ENCODE measurements at places on chromosomes 7 and 10.

DNA sequence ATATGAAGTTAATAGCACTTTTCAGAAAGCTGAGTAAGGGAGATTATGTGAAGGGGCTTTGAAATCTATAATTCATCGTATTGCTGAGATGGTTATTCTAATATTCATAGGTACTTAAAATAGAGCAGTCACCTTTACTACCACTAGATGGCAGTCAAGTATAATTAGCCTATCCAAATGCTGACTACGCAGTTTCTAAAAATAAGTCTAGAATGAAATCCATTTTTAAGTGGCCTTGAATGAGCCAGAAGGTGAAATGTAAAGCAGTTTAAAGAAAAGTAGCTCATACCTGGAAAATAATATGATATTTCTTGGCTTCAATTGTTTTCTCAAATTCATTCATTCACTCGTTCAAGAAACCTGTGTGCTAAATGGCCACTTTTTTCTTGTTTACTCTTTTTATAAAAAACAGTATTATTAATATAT lies 1277.1 kb downstream of the GATA3 start:
- no peak for DNase-seq
- no peak overlapping the region for H3K27ac ChIP-seq
- no peaks in the 10 kb centered on the region for H3K36me3 ChIP-seq
- H3K4me1 ChIP-seq = no peaks in the 10 kb centered on the region

GRCh38 chr7:27501001-27501400 lies 161.7 kb downstream of the HIBADH start:
- H3K4me1 ChIP-seq = no peaks in the 10 kb centered on the region
- H3K36me3 ChIP-seq = no peaks in the 10 kb centered on the region
- DNase-seq = no peak
- H3K4me3 ChIP-seq = peak overlapping the region; percentile 16

- DNase-seq = no peak
- no peaks in the 10 kb centered on the region for H3K27me3 ChIP-seq
- no peak overlapping the region for H3K4me3 ChIP-seq
- no peak overlapping the region for H3K27ac ChIP-seq
Observed at GRCh38 chr10:66629996-66630395, 295.8 kb upstream of the LRRTM3 start.

GRCh38 chr7:32658467-32658869 lies 163.2 kb downstream of the AVL9 start:
- H3K4me3 ChIP-seq = no peak overlapping the region
- H3K27ac ChIP-seq = no peak overlapping the region
- no peaks in the 10 kb centered on the region for H3K4me1 ChIP-seq
- DNase-seq = no peak
- no peaks in the 10 kb centered on the region for H3K36me3 ChIP-seq

GRCh38 chr10:119595134-119595675 lies 1.6 kb downstream of the TIAL1 start:
- DNase-seq = no peak
- peak overlapping the region; percentile 96 for H3K4me3 ChIP-seq
- peak overlapping the region; percentile 98 for H3K27ac ChIP-seq
- H3K4me1 ChIP-seq = peaks cover 50% of the 10 kb centered on the region
- H3K27me3 ChIP-seq = no peaks in the 10 kb centered on the region

GRCh38 chr7:139730746-139731612 lies 46.8 kb downstream of the HIPK2 start:
- peak; percentile 26 for DNase-seq
- H3K4me1 ChIP-seq = peaks cover 32% of the 10 kb centered on the region
- no peaks in the 10 kb centered on the region for H3K27me3 ChIP-seq
- peaks cover 8% of the 10 kb centered on the region for H3K36me3 ChIP-seq

DNA sequence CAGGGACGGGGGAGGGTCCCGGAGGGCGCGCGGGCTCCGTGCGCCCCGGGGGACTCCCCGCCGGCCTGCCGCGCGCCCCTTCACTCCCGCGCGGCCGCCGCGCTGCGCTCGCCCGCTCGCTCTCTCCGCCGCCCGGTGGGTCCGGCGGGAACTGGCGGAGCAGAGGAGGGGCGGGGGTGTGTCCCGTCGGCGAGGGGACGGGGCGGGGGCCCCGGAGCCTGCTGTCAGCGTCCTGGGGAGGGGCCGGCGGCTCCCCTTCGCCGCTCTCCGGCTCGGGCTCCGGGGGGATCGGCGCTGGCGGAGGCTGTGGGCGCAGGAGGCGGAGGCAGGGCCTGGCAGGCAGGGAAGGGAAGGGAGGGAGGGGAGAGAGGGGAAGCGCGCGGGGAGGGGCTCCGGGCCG lies at the start of gene SH3PXD2A:
TSS of gene SH3PXD2A (minus strand) at position 153 of the 400 bp plus-strand sequence. CDS start 310 bp downstream, outside the sequence.
- no peak within 1 kb of the TSS for H3K27ac ChIP-seq
- H3K27me3 ChIP-seq = peaks cover 91% of the 10 kb centered on the region
- H3K4me3 ChIP-seq = peak within 1 kb of the TSS; percentile 70
- peak; percentile 56 for DNase-seq
- peaks cover 17% of the 10 kb centered on the region for H3K4me1 ChIP-seq

Measured in activated naive CD4-positive, alpha-beta T cell treated with anti-CD3 and anti-CD28 coated beads, Interleukin-2, amount 10 ng/mL, durations not matched to agents 7 days and 5 days (primary cell).